Adrenal gland (tissue), 19 donors: ENCODE measurements at places on chromosomes 2 and 18. TPM values are rescaled to one million over a fixed set of nuclear protein-coding genes. Genes with fewer than 3 reads are reported as not detected.

DNA sequence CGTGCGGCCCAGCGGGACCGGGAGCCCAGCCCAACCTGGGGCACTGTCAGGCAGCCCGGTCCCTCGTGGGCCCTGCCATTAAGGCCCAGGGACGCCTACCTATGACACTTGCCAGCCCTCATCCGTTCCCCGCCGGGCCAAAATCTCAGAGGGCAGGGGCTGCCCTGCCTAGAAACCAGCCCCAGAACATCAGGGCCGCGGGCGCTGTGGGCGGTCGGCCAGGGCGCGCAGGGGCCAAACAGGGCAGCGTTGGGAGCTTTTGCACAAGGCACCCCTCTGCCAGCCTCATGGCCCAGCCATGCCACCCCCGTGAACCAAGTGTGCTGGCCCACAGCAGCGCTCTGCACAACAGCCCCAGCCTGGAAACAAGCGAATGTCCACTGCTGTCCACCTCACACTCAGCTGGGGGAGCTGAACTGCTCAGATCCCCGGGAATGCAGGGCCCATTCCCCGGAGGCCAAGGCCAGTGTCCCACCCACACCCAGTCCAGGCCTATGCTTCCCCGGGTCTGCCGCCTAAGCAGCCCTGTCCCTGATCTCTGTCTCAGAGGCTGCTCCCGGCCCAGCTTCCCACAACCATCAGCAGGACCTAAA is 3.5 kb upstream of the NEURL3 start:
- no peak for DNase-seq

Gene PLA2R1
- 11.1 TPM for total RNA-seq

- no peak for DNase-seq
Measured at GRCh38 chr2:239580199-239580527, 179.3 kb upstream of the HDAC4 start.

GRCh38 chr18:68763083-68763482 is 34.8 kb upstream of the CCDC102B start:
- DNase-seq, result no peak

Gene EVX2
- total RNA-seq, result not detected
